ENCODE measurements at places on chromosomes 16 and 17. TPM values are rescaled to one million over a fixed set of nuclear protein-coding genes. Genes with fewer than 3 reads are reported as not detected.

DNA sequence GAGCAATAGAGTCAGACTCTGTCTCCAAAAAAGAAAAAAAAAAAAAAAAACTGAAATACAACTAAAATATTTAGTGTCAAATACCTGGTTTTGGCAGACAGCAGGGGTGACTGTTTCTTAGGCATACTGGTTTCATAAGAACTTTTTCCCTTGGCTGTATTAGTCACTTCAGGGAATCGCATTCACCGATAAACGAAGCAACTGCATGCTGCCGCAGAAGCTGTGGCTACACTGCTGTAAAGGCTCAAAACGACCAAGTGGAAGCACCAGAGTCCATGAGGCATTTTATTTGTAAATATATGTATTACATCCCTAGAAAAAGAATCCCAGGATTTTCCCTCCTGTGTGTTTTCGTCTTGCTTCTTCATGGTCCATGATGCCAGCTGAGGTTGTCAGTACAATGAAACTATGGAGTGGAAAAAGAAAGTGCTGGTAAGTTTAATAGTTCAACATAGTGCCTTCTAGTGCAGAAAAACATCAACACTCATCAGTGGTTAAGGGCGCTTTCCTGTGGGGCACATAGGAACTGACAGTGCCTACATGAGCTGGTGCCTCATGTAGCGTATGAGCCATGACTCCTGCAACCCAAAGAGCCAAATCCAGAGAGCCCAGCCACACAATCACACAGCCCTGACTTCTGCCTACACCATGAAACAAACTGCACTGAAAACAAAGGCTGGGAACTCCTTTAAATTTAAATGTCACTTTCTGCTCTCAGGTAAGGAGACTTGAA, 7.3 kb downstream of the RPS15A start:
- DNase-seq, result no peak

GRCh38 chr16:15894571-15895374, 6.4 kb upstream of the CEP20 start:
- DNase-seq, result no peak

- DNase-seq, result peak; percentile 9
These were observed 28.3 kb downstream of the LYRM1 start for GRCh38 chr16:20928774-20929411.

- DNase-seq, result peak; percentile 43
These were observed 43.8 kb upstream of the DHX40 start for GRCh38 chr17:59521465-59522126.

- peak; percentile 41 for DNase-seq
These were observed 47.5 kb downstream of the SLC6A2 start for GRCh38 chr16:55703003-55704001.

UTS2R gene
- total RNA-seq, result 0.11 TPM

DNA sequence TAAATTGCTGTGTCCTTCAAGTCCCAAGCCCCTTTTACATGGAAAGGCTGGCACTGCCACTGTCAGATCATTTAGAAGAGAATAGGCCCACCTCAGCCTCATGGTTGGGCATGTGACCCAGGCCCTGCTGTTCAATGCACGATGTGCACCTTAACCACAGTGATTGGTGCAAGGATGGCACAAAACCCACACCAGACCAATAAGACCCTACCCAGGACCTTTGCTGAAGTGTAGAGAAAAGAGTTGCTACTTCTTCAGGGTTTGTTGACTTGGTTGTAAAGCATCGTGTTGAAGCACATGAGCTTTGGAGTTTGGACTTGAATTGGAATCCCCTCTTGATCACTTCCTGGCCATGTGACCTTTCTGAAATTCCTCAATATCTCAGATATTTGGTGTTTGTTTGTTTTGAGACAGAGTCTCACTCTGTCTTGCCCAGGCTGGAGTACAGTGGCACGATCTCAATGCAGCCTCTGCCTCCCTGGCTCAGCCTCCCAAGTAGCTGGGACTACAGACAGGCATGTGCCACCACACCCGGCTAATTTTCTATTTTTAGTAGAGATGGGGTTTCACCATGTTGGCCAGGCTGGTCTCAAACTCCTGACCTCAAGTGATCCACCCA, 24.8 kb downstream of the DNAJA2 start:
- DNase-seq, result no peak

DNA sequence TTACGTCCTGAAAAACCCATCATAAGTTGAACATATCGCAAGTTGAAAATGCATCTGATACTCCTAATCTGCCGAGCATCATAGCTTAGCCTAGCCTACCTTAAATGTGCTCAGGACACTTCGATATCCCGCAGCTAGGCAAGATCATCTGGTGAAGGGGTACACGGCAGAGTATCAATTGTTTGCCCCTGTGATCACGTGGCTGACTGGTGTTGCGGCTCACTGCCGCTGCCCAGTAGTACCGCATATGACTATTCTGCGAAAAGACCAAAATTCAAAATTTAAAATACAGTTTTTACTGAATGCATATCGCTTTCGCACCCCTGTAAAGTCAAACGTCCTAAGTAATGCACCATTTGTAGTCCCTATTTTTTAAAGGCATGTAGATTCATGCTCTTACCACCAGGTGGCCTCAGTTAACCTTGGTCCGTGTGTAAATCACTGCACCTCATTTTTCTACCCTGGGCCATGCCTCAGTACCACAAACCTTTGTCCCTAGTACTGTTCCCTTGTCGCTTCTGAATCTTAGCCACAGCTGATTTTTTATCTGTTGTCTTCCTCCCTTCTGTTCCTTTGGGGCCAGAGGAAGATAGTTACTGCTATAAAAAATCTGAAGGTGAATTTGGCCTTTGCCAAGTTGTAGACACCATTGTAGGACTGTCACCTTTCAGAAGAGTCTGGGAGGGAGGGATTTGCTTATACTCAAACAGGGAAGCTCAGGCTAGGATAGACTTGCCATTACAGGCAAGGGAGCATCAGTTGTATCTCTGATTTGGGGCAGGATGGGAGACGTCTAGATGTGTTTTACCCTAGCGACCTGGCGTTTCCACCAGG, 34.4 kb downstream of the WWP2 start:
- peak; percentile 64 for DNase-seq

EIF3CL gene
- total RNA-seq, result 56.9 TPM

DNA sequence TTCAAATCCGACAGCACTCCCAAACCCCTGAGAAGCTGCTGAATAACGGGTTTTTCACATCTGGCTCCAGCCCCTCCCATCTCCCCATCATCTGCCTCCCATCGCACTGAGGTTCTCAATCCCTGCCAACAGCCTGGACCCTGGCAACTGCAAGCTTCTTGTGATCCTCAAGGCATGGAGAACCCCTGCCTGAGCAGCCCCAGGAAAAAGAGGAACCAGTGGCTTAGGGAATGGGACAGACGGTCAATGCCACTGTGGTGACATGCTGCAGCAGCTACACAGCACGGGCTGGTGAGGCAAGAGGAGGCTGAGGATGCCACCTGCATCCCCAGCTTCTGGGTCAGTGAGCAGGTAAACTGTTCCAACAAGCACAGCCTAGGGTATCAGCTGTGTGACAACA, 3.3 kb upstream of the MBTPS1 start:
- no peak for DNase-seq

GRB7 gene
- 0.06 TPM for total RNA-seq

KRT9 gene
- not detected for total RNA-seq

DNA sequence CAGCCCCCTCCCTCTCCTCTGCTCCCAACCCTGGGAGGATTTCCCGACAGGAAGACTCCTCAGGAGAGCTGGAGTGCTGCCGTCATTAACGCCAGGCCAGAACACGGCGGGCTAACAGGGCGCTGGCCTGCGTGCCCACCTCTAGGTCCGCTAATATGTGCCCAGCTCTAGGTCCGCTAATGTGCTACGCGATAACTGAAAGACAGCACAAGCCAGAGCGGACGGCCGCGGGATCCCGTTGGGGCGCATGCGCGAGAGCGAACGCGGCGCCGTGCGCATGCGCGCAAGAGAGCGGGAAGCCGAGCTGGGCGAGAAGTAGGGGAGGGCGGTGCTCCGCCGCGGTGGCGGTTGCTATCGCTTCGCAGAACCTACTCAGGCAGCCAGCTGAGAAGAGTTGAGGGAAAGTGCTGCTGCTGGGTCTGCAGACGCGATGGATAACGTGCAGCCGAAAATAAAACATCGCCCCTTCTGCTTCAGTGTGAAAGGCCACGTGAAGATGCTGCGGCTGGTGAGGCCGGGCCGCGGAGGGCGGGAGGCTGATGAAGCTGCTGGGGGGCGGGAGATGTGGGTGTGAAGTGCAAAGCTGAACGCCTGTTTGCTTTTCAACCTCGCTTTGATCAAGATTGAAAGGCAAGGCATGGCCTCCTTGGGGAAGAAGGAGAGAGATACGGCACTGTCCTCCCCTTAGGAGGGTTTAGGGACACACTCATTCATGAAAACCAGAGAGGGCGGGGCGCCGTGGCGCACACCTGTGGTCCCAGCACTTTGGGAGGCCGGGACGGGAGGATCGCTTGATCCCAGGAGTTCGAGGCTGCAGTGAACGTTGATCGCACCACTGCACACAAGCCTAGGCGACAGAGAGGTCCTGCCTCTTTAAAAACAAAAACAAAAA, at the start of gene CKLF:
Gene CKLF (plus strand): TSS at position 291 of the 892 bp plus-strand sequence. CDS start 140 bp downstream, at position 431.
- DNase-seq, result peak; percentile 86

DNA sequence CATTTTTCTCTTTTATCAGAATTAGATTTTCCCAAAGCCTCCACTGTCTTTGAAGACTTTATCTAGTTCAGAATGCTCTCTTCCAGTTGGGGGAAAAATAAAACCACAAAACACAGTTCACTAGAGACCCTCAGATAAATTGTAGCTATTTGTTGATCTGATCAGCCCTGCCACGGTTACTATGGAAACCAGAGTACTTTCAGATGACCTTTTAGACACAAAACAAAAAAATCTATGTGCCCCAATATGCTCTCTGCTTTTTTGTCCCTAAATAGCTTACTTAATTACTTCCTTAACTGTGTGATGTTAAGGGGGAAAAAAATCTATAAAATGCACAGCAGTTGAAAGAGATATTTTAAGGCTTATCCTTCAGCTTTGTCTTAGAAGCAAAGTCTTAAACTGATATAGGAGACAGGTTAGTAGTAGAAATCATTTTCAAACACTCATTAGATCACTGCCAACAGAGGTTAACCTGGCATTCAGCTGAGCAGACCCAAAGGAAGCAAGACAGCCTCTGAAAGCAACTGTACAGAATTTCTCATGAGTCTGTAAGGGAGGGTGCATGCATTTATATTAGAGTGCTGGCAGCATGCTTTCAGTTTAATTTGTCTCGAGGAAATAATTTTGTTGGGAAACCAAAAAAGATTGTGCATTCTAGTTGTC, 129.9 kb upstream of the CACNG5 start:
- no peak for DNase-seq

RNF222 gene
- not detected for total RNA-seq

TNFRSF13B gene
- total RNA-seq, result not detected

- no peak for DNase-seq
These were observed 45.1 kb downstream of the CMIP start for GRCh38 chr16:81489547-81490267.

GRCh38 chr16:2280461-2280860, 12.5 kb upstream of the RNPS1 start:
- no peak for DNase-seq
